ENCODE measurements at places on chromosomes 4 and X.

DNA sequence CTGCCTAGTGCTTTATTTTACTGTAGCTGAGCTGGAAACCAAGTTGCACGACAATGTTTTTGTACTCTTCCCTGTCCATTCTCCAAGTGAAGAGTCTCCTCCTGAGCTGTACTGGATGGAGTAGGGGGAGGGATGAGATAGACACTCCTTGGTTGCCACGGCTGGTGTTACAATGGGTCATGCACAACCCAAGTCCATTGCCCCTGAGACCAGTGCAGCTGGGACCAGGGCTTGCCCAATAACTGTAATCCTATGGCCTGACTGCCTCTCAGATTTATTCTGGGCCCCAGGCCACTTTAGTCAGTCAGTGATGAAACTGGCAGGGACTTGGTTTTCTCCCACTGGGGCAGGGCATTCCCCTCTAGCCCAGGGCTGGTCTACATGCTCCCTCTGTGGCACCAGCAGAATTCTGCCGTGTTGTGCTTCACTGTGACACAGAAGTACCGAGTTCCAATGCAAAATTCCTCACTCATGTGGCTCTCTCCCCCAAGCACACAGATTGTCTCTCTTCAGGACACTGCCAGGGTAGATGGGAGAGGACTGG lies 203.3 kb upstream of the PCDH18 start:
- no peak for DNase-seq

DNA sequence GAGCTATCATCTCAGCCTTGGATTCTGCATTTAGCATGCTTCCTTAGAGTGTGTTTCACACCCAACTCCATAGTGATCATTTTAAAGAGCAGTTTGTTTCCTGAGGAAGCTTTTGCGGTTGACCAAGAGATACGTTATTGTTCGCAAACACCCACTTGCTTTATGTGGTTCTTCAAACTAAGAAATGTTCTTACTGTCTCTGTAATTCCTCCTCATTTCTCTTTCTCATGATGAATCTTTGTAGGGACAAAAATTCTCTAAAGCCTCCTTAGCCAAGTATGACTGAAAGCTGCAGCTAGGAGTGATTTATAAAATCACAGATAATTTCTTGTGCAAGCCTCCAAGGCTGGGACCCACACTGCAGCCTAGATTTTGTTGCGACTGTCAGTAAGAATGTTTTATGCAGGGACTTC lies 10.0 kb downstream of the TNIP3 start:
- peak; percentile 59 for DNase-seq

DNA sequence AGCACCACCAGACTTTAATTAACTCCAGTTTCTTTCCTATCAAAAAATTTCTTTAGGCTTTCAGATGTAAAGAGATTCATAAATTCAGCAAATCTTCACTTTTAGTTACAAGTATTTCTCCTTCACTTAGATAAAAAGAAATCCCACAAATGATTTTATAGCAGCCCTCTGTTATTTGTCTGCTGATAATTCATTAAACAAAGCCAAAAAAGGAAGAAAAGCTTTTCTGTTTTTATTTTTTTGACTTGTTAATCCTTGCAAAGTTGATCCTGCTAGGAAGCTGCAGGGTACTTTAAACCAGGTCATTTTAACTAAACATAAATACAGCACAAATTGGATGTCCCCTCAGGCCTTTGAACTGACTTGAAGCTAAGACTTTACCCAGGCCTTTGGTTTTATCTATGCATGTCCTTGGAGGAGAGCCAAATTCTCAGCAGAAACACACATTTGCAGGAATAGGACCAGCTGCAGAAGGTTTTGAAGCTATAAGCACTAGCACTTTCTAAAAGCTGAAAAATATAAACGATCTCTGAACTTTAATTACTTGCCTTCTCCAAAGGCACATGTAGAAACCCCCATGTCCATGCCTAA lies 57.5 kb downstream of the PCDH18 start:
- DNase-seq, result no peak

DNA sequence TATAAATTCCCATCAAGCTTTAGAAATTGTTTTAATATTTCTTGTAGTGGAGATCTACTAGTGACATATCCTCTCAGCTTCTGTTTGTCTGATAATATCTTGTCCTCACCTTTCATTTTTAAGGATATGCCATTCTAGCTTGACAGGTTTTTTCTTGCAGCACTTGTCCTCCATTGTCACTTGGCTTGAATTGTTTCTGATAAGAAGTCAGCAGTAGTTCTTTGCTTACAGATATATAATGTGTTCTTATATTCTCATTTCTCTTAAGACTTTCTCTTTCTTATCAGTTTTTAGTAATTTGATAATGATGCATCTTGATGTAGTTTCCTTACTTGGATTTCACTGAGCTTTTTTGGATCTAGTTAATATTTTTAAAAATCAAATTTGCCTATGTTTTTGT lies 120.6 kb upstream of the NUDT6 start:
- no peak for DNase-seq

Data from activated CD4-positive, alpha-beta T cell treated with anti-CD3 and anti-CD28 coated beads, Interleukin-2, amount 10 ng/mL, durations not matched to agents 7 days and 5 days (primary cell).